ENCODE measurements at places on chromosomes 11 and 22. TPM values are rescaled to one million over a fixed set of nuclear protein-coding genes. Genes with fewer than 3 reads are reported as not detected.

LARGE1 gene
- 23.6 TPM for total RNA-seq

CAVIN3 gene
- 93.3 TPM for total RNA-seq

- peaks cover 20% of the 10 kb centered on the region for H3K4me1 ChIP-seq
- no peaks in the 10 kb centered on the region for H3K27me3 ChIP-seq
- H3K36me3 ChIP-seq, result no peaks in the 10 kb centered on the region
- no peak overlapping the region for H3K27ac ChIP-seq
Observed at GRCh38 chr11:118443590-118444218, 7.4 kb downstream of the KMT2A start.

- H3K36me3 ChIP-seq, result no peaks in the 10 kb centered on the region
- no peak overlapping the region for H3K4me3 ChIP-seq
- no peak overlapping the region for H3K27ac ChIP-seq
- H3K4me1 ChIP-seq, result no peaks in the 10 kb centered on the region
Observed at GRCh38 chr11:125995313-125995712, 49.5 kb downstream of the VSIG10L2 start.

MAML2 gene
- 15.3 TPM for total RNA-seq

- no peaks in the 10 kb centered on the region for H3K27me3 ChIP-seq
- DNase-seq, result peak; percentile 96
- H3K4me3 ChIP-seq, result no peak overlapping the region
- no peaks in the 10 kb centered on the region for H3K36me3 ChIP-seq
- H3K4me1 ChIP-seq, result peaks cover 22% of the 10 kb centered on the region
Observed at GRCh38 chr22:49936018-49936972, 17.9 kb downstream of the CRELD2 start.

GRCh38 chr11:36453678-36454077 is 56.4 kb downstream of the TRAF6 start:
- H3K27me3 ChIP-seq, result no peaks in the 10 kb centered on the region
- DNase-seq, result no peak
- peaks cover 41% of the 10 kb centered on the region for H3K4me1 ChIP-seq
- no peaks in the 10 kb centered on the region for H3K36me3 ChIP-seq
- peak overlapping the region; percentile 42 for H3K27ac ChIP-seq
- no peak overlapping the region for H3K4me3 ChIP-seq

PRR33 gene
- total RNA-seq, result not detected

DNA sequence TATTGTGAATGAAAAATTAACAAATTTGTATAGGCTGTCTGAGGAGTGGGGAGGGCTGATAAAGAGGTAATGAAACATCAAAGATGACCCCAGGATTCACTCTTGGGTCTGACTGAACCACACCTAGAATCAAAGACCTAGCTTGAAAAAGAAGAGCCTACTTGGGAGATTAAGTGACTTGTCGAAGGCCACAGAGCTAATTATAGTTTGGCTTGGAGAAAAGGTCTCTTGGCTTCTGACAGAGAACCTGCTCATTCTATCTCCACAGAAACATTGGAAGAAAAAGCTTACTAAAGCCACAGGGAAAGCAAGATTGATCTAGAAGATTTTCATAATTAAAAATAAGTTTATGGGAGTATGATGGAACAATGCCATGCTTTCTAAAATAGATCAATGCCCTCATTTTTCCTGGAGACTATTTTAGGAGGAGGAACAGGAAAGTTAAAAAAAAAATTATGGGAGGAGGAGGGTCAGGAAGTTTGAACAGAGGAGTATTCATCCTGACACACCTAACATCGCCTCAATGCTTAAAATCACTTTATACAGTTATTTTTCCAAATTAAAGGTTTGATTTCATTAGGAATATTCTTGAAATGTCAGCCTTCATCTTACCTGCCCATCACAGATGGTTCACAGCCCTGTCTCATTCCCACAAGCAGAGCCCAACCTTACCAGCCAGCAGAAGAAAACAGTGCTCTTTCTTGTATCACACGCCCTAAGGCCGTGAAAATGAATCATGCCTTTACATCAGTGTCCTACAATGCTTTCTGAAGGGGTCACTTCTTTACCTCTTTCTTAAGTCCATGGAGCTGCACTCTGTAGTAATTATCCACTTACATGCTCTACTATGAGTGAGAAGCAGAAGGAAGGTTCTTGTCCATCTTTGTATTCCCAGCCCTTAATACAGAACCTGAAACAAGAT is 231.1 kb upstream of the MPPED2 start:
- H3K27ac ChIP-seq, result no peak overlapping the region
- no peaks in the 10 kb centered on the region for H3K27me3 ChIP-seq
- no peaks in the 10 kb centered on the region for H3K36me3 ChIP-seq
- no peaks in the 10 kb centered on the region for H3K4me1 ChIP-seq
- H3K4me3 ChIP-seq, result no peak overlapping the region

BAIAP2L2 gene
- 3.3 TPM for total RNA-seq

DNA sequence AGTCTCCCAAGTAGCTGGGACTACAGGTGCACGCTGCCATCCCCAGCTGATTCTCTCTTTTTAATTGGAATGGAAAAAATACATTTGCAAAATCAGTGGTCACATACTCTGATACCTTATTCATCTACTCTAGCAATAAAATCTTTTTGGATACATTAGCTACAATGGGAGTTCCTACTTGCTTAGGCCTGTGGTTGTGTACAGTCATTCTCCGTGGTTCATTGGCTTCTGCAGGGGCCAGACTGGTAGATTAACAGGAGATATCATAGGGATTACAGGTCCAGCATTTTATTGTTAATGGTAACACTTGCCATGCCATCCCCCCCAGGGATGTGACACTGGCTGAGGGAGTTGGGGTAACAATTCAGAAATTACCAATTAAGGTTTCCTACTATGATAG is 140.0 kb downstream of the ADAMTS15 start:
- H3K27me3 ChIP-seq, result no peaks in the 10 kb centered on the region
- H3K27ac ChIP-seq, result no peak overlapping the region
- H3K4me1 ChIP-seq, result no peaks in the 10 kb centered on the region
- DNase-seq, result no peak

RFPL1 gene
- total RNA-seq, result not detected

- H3K27ac ChIP-seq, result no peak overlapping the region
- H3K4me3 ChIP-seq, result no peak overlapping the region
- no peaks in the 10 kb centered on the region for H3K36me3 ChIP-seq
- H3K27me3 ChIP-seq, result peaks cover 10% of the 10 kb centered on the region
- H3K4me1 ChIP-seq, result no peaks in the 10 kb centered on the region
- peak; percentile 54 for DNase-seq
Observed at GRCh38 chr11:116513894-116514293, 258.9 kb downstream of the BUD13 start.

DNA sequence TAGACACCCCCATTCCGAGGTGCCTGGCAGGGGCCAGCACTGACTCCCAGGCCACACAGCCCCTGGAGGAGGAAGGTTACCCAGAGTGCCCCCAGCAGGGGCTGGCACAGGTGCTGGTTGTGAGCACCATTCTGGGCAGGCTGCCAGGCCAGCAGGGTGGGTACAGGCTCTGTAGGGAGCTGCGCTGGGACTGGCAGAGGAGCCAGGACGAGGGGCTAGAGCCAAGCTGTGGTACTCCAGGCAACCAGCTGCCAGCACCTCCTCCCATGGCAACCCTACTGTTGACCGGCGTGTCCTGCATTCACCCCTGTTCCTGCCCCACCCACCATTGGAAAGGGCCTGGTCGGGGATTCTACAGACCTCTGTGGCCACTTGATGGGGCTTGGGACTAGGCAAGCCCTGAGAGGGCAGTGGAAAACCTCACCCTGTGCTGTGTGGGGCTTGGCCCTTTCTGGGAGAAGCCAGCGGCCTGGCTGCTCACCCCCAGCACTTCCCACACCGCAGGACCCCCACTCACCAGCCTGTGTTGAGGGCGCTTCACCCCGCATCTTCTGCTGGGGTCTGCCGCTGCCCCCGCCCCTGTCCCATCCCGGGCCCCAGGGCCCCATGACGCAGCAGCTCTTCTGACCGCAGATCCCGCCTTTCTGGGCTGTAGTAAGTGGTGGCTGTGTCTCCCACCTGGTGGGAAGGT is 1.9 kb downstream of the CLDN5 start:
- peaks cover 13% of the 10 kb centered on the region for H3K4me1 ChIP-seq
- H3K27ac ChIP-seq, result no peak overlapping the region
- no peaks in the 10 kb centered on the region for H3K36me3 ChIP-seq
- H3K4me3 ChIP-seq, result no peak overlapping the region
- H3K27me3 ChIP-seq, result peaks cover 55% of the 10 kb centered on the region

C22orf31 gene
- total RNA-seq, result not detected

MRGPRX3 gene
- total RNA-seq, result not detected

DNA sequence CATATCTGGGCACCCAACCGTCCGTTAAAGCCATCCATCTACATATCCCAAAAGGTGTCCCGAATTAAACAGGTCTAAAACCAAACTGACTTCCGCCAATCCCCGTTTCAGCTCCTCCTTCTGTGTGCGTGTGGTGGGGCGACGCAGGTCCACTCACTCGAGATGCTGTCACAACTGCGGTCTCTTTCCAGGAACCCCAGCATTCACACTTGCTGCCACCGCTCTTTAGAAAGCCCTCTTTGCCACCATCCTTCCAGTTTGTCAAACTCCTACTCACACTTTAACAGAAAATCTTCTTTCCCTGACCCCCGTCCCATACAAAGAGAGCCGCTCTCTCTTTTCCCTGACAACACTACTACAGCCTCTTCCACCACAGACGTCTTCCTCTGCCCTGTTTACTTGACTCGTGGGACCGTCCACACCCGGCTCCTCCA is 467 bp downstream of the ESS2 start:
- H3K4me1 ChIP-seq, result no peaks in the 10 kb centered on the region
- DNase-seq, result no peak

ACAD8 gene
- total RNA-seq, result 22.6 TPM

DNA sequence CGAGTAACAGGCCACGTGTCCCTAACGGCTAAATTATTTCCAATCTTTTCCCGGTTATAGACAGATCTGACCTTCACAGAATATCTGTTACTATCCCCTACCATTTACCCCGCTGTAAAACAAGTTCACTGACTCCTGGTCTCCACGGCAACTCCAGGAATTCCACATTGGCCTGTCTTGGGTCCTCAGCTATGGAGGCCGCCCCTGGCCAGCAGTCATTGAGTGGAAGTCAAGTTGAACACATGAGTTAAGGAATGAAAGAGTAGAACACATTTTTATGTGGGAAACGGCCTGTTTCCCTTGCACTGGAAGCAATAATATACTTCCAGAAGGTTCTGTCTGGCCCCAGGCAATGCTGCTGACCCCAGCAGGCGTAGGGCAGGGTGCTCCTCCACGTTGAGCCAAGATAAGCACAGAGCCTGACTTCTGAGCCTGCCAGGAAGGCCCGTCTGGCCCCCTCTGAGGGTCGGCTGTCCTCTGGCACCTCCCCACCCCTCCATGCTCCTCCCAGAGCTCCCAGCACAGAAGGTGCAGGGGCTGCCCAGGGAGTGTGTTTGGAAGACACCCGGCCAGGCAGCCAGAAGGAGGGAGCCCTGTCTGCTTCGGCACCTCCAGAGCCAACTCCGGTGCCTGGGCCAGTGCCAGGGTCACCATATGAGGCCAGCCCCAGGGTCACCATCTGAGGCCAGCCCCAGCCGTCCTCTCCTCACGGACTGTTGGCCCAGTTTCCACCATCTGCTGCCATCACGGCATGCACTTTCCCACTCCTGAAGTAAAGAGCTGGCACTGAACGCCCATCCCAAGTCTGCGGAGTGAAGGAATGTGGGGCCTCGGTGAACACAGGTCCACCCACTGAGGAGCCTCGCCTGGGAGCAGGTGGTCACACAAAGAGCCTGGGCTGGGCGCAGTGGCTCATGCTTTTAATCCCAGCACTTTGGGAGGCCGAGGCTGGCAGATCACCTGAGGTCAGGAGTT is 813.2 kb downstream of the BRD1 start:
- no peaks in the 10 kb centered on the region for H3K27me3 ChIP-seq
- no peak overlapping the region for H3K4me3 ChIP-seq
- DNase-seq, result no peak
- no peaks in the 10 kb centered on the region for H3K36me3 ChIP-seq
- no peaks in the 10 kb centered on the region for H3K4me1 ChIP-seq
- no peak overlapping the region for H3K27ac ChIP-seq

POU2AF1 gene
- total RNA-seq, result 0.08 TPM

GRCh38 chr22:23685205-23685784 is 5.5 kb upstream of the RGL4 start:
- no peaks in the 10 kb centered on the region for H3K4me1 ChIP-seq
- H3K27ac ChIP-seq, result no peak overlapping the region
- no peaks in the 10 kb centered on the region for H3K27me3 ChIP-seq

DNA sequence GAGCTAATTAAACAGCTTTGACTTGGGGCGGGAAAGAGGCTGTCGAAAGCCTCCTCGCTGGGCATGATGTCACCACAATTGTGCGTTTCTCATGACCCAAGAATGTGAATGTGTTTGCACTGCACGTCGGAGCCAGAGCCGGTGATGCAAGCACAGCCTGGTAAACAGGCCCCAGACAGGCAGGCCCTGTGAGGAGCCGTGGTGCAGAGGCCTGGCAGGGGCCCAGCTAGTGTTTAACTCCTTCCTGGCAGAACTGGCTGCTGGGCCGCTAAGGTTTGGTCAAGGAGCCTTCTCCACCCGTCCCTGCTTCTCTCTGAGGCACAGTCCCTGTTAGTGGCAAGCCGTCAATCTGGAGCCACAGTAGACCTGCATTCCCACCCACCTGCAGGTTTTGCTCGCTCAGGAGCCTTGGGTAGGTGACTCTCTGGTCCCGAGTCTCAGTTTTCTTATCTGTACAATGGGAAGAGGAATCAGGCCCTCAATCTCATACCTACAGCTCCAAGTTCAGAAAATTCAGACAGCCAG is 25.4 kb upstream of the SMTN start:
- no peaks in the 10 kb centered on the region for H3K36me3 ChIP-seq
- H3K4me1 ChIP-seq, result peaks cover 40% of the 10 kb centered on the region
- peak overlapping the region; percentile 80 for H3K27ac ChIP-seq
- no peaks in the 10 kb centered on the region for H3K27me3 ChIP-seq
- DNase-seq, result peak; percentile 98

KRTAP5-2 gene
- total RNA-seq, result not detected

PDHX gene
- 44.8 TPM for total RNA-seq

DNA sequence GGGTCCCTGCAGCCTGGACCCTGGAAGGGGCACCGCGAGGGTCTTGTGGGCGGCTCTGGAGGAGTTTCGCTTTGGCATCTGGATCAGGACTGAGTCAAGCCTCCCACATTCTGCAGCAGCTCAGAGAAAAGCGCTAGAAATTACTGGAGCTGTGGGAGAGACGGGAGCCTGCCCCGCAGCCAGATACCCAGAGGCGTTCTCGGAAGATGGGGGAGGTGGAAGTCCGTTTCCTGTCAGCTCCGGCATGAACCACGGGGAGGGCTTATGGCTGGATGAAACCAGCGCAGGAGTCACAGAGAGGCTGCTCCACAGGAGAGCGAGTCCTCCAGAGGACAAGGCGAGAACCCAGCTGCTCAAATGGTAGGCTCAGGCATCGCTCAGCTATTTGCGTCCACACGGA is 379.3 kb downstream of the OPCML start:
- no peak overlapping the region for H3K27ac ChIP-seq
- peaks cover 35% of the 10 kb centered on the region for H3K27me3 ChIP-seq
- H3K4me1 ChIP-seq, result no peaks in the 10 kb centered on the region
- H3K36me3 ChIP-seq, result no peaks in the 10 kb centered on the region

- no peak overlapping the region for H3K4me3 ChIP-seq
- no peaks in the 10 kb centered on the region for H3K36me3 ChIP-seq
- peak; percentile 16 for DNase-seq
- H3K27ac ChIP-seq, result no peak overlapping the region
- H3K4me1 ChIP-seq, result no peaks in the 10 kb centered on the region
- no peaks in the 10 kb centered on the region for H3K27me3 ChIP-seq
Observed at GRCh38 chr11:105553025-105553424, 56.8 kb upstream of the GRIA4 start.

GRCh38 chr22:44276706-44277356 is 35.9 kb downstream of the SHISAL1 start:
- no peak overlapping the region for H3K4me3 ChIP-seq
- H3K27ac ChIP-seq, result no peak overlapping the region
- DNase-seq, result no peak
- no peaks in the 10 kb centered on the region for H3K4me1 ChIP-seq
- no peaks in the 10 kb centered on the region for H3K36me3 ChIP-seq

GRCh38 chr11:65857853-65858680 is at the start of gene CFL1:
Gene CFL1 (minus strand): TSS chr11:65858180. CDS start chr11:65858099, 81 bp downstream.
- H3K27me3 ChIP-seq, result no peaks in the 10 kb centered on the region
- no peaks in the 10 kb centered on the region for H3K36me3 ChIP-seq
- peak; percentile 99 for DNase-seq
- peak within 1 kb of the TSS; percentile 99 for H3K27ac ChIP-seq
- peak within 1 kb of the TSS; percentile 95 for H3K4me3 ChIP-seq
- H3K4me1 ChIP-seq, result peaks cover 34% of the 10 kb centered on the region
